ENCODE measurements at places on chromosomes 12 and 14.

- ATAC-seq: no peak
Observed at GRCh38 chr14:105377555-105378182, 20.7 kb upstream of the TEX22 start.

- no peak for ATAC-seq
Observed at GRCh38 chr14:67377916-67378315, 17.8 kb downstream of the EIF2S1 start.

- no peak for ATAC-seq
Observed at GRCh38 chr14:89675590-89675989, 258.6 kb upstream of the FOXN3 start.

DNA sequence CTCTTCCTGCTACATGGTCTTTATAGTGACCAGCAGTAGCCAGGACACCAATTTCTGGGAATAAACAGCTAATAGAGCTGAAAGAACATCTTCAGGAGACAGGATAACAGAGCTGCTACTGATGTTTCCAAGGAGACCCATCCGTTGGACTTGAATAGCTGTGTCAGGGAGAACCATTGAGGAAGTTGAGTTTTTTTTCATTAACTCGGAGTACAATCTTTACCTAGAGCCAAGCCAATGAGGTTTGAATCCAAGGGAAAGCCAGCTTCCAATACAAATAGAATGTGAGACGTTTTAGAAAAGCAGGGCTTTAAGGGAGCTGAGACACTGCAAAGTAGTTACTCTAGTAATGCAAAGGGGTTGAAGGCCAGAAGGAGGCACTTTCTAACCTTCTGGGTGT is 136.1 kb upstream of the FRMD6 start:
- ATAC-seq: no peak

- no peak for ATAC-seq
Observed at GRCh38 chr12:11621797-11622423, 27.6 kb upstream of the ETV6 start.

DNA sequence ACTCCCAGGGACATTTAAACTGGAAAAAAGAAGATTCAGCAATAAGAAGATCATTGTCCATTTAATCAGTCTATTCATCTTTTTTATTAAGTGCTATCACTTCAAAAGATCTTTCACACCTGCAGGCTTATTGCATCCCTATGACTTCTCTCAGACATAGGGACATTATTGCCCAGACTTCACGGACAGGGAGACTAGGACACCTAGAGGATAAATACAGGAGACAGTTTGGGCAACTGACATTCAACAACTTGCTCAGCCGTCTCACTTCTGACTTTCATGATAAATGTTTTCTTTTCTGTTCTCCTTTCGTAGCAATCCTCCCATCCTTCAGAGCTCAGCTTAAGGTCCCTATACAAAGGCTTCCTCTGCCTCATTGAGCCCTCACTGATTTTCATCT is 84.3 kb downstream of the TMEM30B start:
- no peak for ATAC-seq

- ATAC-seq: no peak
Observed at GRCh38 chr12:98332642-98333041, 182.7 kb upstream of the TMPO start.

GRCh38 chr12:12008931-12009611 is 61.7 kb upstream of the BCL2L14 start:
- ATAC-seq: peak; percentile 55

DNA sequence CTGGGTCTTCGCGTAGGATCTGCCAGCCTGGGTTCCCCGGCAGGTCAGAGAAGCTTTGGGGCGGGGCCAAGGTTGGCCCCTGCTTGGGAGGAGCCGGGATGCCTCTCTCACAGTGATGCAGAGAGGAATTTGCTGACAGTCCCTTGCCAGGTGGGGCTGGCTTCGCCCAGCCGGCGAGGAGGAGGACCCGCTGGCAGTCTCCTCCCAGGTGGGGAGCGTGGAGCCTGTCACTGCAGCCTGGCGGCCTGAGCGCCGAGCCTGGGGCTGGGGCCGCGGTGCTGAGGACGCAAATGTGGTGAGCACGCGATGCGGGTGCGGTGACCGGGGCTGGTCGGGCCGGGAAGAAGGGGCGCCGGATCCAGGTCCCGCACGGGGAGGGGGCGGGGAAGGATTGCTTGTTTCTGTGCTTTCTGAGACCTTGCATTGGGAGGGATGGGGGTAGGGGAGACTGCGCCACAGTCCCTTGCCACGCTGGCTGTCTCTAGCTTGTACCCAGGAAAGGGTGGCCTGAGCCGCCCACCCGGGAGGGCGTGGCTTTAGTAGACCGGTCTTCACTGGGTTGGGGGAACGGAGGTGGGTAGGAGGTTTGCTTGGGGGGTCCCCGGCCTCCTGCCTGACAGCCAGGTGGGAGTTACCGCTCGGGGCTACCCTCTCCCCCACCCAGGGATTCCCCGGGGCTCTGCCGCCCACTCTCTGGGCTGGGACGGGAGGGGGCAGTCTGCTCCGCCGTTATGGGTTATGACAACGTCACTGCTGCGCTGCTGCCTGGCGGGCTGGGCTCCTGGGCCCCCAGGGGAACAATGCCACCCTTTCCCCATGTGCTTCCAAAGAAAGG is at the start of gene TMEM63C:
Gene TMEM63C (plus strand): TSS at position 196 of the 835 bp plus-strand sequence. CDS start 37,016 bp downstream, outside the sequence.
- peak; percentile 77 for ATAC-seq

GRCh38 chr12:61717986-61718385 is 542.2 kb upstream of the USP15 start:
- ATAC-seq: no peak

GRCh38 chr12:3629057-3629830 is 123.7 kb downstream of the CRACR2A start:
- no peak for ATAC-seq

DNA sequence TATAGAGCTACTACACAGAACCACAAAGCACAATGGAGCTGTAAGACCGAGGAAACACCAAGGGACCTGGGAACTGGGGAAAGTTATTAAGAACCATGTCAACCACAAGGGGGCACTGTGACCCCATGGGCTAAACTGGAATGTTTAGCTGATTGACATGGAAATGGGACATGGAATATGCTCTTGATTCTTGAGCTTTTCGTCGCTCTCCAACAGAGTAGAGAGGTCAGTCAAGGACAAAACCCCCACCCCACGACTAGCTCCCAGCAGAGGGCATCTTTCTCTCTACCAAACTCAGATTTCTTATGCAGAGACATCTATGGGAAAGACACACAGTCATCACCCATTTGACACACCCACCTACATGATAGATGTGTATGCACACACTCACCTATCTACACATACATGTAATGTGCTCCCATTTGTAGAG is 10.1 kb downstream of the NDRG2 start:
- ATAC-seq: peak; percentile 64

DNA sequence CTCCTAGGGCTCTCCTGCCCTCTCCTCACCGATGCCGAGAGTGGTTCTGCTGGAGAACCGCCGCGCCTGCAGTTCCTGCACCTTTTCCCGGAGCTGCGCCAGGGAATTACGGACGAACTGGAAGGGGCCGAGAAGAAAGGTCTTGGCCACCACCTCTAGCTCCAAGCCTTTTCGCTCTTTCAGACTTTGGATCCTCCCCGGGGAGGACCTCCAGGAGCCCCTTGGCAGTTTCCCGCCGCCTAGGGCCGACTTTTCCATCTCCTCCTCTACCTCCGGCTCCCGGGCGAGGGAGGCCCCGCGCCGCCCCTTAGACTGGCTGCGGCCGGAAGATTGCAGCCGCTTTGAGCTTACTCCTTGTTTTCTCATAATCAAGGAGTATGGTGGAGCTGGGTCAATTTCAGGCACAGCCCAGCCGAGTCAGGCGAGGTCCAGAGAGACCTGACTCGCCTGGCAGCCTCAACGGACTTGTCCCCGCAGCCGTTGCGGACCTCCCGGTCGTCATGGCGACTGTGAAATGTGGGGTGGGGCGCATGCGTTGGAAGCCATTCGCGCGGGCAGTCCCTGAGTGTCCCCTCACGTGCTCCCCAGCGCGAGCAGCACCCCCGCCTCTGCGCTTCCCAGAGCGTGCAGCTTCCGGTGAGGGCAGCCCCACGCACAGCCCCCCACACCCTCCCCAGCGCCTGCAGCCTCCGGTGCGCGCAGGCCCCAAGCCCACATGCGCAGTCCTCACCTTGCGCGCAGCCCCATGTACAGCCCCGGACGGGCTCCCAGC is at the start of gene DPY19L2:
Gene DPY19L2 (minus strand): TSS at position 466 of the 772 bp plus-strand sequence. CDS start 100 bp downstream, at position 366.
- peak; percentile 88 for ATAC-seq

- ATAC-seq: no peak
Observed at GRCh38 chr14:89331398-89331797, 85.6 kb downstream of the FOXN3 start.

DNA sequence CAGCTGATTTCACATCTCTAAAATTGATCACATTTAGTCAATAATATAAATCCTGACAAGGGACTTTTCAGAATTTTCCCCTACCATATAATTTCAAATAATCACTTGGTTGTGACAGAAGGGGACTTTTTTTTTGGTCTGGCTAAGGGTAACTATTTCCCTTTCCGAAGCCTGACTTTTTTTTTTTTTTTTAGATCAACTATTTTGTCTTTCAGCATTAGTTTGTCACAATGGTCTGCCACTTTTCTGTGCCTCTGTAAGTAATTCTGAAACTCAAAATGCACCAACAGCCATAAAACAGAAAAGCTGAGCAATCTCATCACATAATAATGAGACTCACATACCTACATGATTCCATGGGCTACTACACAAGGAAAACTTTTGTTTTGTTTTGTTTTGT is 266.4 kb downstream of the SSPN start:
- ATAC-seq: no peak

DNA sequence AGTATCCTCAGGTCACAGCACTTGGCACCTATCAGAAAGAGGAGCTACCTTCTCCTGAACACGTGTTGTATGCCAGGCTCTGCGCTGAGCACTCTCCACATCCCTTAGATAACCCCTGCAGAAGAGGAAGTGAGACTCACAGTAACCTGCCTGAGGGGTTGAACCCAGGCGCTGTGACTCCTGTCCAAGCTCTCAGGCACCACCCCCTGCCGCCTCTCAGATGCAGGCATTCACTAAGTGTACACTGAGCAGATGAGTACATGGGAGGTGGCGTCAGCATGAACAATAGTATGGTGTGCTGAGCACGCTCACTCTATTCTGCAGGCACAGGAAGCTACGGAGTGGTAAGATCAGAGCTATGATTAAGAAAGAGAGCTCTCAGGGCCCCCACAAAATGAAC is 21.0 kb upstream of the RIC8B start:
- peak; percentile 98 for ATAC-seq

DNA sequence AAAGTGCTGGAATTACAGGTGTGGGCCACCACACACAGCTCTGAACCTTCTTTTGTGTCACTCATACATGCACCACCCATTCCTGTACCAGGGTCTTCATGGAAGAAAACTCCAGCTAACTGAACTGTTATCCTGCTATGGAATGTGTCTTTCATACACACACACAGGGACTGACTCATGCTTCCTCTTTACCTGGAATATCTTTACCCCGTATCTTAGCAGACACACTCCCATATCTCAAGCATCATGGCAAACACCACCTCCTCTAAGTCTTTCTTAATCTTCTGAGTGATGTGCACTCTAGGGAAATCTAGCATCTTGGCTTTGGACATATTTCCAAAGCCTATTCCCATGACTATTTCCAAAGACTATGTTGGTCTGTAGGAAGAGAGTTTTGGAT is 35.0 kb upstream of the DTX1 start:
- no peak for ATAC-seq

DNA sequence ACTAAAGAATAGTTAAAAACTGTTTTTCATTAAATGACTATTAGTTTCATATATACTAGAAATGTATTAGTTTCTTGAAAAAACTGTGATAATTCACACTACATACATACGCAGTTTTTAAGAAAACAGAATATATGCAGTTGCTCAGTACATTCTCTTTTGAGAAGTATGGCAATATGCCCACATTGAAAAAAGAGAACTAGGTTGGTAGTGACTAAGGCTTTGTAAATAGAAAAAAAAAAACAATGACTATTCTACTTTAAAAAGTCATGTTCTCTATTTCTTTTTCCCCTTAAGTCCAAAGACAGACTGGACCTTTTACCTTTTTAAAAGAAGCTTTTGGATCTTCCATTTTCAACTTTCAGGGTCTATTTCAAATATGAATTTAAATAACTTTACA is 25.0 kb downstream of the SNX6 start:
- no peak for ATAC-seq

All from activated CD4-positive, CD25-positive, alpha-beta regulatory T cell treated with anti-CD3 and anti-CD28 coated beads, Interleukin-2, amount 50 U/mL, for 24 hours (primary cell).